ENCODE measurements at places on chromosomes 1 and 21.

GRCh38 chr1:209218113-209218512, 365.4 kb upstream of the CAMK1G start:
- DNase-seq, result no peak

DNA sequence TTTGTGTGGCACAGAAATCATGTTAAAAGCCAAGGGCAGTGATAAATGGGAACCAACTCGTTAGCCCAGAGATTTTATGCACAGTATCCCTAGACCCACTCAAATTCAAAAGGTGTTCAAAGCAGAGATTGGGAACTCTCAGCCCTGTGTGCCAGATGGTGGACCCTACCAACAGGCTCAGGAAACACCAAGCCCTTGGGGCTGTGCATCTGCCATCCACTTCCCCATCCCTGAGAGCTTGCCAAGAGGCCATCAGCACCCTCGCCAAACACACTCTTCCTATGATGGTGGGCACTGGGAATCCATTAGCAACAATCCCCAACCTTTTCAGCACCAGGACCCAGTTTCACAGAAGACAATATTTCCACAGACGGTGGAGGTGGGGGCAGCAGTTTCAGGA, 194.2 kb upstream of the NFIA start:
- DNase-seq, result no peak

DNA sequence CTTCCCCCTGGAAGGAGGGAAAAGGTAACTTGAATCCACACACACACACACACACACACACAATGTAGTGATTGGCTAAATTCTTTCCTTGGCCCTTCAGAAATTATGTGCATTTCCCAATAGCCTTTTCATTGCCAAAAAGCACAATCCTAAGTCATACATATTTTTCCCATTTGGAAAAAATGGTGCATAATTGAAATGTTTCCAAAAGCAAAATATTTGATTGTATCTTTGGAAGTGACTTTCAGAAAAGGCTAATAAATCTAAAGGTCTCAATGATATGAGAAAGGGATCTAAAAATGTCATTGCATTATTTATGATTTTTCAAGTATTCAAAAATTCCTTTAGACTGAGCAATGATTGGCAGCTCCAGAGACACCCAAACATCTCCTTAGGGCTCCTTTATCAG, 43.5 kb upstream of the NEK7 start:
- DNase-seq, result no peak

DNA sequence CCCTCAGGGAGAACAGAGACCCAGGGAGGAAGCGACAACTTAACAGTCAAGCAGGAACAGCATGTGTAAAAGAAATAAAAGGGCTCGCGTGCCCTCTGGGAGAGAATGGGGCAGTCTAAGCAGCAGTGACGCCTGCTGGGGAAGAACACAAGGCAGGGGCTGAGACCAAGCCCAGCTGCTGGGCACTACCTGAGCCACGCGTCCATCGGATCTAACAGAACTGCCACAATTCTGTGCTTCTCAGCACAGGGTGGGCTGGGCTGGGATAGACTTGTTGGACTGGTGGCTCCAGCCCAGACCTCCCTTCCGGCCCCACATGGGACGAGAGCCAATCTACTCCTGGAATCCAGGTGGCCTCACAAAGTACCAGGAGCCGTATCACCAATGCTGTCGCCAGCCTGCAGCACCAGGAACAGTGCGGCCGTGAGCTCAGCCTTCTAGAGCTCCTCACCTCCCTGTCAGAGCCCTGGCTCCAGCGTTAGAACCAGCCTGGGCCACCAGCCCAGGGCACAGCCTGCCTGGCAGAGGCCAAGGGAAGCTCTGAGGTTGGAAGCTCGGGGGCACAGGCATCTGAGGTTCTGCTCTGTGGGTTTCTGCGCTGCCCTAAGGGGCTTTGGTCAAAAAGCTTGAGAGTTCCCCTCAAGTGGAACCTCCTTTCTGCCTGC, 7.4 kb downstream of the LRRC47 start:
- DNase-seq, result no peak

DNA sequence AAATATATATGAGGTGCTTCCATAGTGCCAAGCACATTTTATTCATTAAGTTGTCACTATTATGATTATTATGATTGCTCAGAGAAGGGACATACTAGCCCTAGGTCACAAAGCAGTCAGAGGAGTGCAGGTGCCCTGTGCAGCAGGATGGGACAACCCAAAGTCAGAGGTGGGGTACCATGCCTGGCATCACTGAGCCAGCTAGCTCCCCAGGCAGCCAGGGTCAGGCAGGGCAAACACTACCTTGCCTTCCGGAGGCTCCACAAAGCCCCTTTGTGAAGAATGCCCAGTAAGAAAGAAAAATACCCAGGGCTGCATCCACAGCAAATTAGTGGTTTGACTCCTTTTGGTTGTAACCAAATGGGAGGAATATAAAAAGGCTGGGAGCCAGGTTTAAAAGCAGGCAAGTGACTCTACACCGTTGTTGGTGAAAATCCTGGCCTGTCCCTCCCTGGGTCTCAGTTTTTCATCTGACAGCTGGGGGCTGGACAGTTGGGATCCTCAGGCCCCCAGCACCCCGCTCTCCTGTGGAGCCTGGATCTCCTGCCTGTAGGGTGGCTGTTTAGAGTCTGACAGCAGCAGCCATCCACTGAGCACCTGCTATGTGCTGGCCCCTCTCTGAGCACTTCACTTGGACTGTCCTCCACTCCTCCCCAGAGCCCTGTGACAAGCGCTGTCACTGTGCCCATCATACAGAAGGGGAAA, 98.8 kb downstream of the GLIS1 start:
- DNase-seq, result no peak

DNA sequence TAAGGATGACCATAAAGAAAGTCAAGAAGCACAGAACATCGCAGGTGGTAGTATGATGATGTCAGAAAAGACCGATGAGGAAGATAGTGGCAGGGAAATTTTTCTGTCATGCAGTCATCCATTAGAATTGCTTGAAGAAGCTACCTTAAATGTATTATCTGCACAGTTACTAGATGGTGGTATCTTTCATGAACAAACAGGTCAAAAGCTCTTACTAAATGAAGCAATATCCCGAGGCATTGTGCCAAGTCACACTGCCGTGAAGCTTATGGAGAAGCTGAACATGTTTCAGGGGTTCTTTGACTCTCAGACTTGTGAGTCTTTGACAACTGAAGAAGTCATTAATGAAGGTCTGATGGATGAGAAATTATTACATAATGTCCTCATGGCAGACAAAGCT, 128.8 kb downstream of the MACF1 start:
- DNase-seq, result no peak

- no peak for DNase-seq
These were observed 43.0 kb downstream of the PLXNA2 start for GRCh38 chr1:208201229-208201628.

DNA sequence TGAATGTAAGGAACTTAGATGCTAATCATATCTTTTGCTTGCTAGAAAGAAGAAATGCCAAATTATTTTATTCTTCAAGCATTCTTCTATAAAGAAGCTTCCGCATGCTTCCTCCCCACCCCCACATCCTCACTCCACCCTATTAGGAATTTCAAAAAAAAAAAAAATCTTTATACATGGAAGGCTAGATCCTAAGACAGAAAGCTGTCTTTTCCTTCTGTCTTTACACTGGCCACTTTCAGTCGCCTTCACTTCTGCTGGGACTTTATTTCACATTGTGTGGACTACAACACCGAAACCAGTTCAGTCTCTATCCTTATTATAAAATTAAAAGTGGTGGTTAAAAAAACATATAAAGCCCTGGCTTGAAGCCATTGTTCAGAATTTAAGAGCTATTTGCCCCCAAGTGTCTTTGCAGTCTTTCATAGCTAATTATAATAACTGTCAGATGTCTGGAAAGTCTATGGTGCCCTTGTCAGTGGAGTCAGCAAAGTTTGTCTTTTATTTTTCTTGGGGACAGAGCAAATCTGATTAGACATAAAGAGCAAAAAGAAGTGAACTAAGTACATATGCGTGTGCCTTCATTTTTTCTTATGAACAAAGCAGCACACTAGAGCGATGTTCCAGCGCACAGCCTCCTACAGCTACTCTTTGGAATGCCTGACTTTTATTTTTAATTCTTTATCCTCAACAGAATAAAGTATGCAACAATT, 297.7 kb downstream of the PTPRC start:
- DNase-seq, result no peak

- DNase-seq, result no peak
These were observed 374.4 kb upstream of the PRMT6 start for GRCh38 chr1:106681939-106682522.

DNA sequence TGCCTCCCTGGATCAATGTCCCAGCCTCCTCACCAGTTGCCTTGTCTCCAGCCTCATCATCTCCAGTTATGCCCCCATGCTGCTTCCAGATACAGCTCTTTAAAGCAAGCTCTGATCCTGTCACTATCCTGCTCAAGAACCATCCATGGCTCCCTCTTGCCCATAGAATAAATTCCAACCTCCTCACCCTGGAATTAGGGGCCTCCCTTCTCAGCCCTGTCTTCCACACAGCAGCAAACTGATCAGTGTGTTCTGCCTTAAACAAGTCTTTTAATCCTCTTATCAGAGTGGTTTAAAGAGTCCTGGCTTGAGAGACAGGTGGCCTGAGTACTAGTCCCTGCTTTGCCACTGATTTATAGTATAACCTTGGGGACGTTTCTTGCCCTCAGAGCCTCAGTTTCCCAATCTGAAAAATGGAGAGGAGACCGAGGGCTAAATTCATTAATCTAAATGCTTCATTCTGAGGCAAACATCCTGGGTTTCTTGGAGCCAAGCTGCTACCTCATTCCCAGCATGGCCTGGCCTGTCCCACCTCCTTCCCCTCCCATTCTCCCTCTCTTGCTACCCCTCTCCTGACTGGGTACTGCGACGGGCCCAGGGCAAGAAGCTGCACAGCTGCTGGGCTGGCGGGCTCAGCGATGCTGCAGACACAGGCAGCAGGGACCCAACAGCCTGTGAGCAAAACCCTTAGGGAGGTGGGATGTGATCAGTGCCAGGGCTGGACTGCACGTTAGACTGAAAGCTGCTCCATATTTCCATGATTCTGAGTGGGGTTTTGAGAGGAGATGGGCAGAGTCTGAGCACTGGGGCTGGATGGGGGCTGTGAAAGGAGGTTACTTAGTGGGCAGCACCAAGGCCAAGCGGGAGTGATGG, 221.4 kb downstream of the PTPRU start:
- no peak for DNase-seq

Measured in stimulated activated CD8-positive, alpha-beta memory T cell treated with anti-CD3 and anti-CD28 coated beads, Interleukin-7, amount 100 ng/mL, for 1 hour (primary cell).